Esophagus muscularis mucosa (tissue), 4 donors: ENCODE measurements at places on chromosomes 11 and 22. TPM values are rescaled to one million over a fixed set of nuclear protein-coding genes. Genes with fewer than 3 reads are reported as not detected.

- H3K4me1 ChIP-seq: peaks cover 5% of the 10 kb centered on the region
- no peaks in the 10 kb centered on the region for H3K36me3 ChIP-seq
- H3K27ac ChIP-seq: peak within 1 kb of the TSS; percentile 45
Measured at GRCh38 chr11:7485186-7486097, at the start of gene OLFML1. Gene OLFML1 (plus strand): TSS chr11:7485506. CDS start chr11:7485876, 370 bp downstream.

- H3K4me3 ChIP-seq: no peak overlapping the region
- no peaks in the 10 kb centered on the region for H3K27me3 ChIP-seq
- peaks cover 40% of the 10 kb centered on the region for H3K4me1 ChIP-seq
- no peak overlapping the region for H3K27ac ChIP-seq
- no peak for DNase-seq
Measured at GRCh38 chr22:30646518-30647160, 11.1 kb downstream of the SLC35E4 start.

DNA sequence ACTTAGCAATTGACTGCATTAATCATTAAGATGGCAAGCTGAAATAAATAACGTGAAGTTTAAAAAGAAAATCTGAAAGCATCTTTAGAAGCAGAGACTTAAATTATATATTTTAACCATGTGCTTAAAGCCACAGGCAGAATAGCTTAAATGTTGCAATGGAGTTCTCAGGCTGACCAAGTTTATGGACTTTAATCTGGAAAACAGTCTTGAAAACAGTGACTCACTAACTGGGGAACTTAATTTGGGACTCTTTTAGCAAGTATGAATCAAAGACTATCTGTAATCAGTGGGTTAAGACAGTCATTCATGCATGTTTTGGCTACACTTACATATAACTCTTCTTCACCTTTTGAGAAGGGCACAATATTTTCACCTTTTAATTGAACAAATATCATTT is 12.6 kb upstream of the GLYATL1 start:
- peaks cover 3% of the 10 kb centered on the region for H3K4me1 ChIP-seq
- no peak overlapping the region for H3K27ac ChIP-seq
- DNase-seq: no peak
- H3K27me3 ChIP-seq: no peaks in the 10 kb centered on the region

DNA sequence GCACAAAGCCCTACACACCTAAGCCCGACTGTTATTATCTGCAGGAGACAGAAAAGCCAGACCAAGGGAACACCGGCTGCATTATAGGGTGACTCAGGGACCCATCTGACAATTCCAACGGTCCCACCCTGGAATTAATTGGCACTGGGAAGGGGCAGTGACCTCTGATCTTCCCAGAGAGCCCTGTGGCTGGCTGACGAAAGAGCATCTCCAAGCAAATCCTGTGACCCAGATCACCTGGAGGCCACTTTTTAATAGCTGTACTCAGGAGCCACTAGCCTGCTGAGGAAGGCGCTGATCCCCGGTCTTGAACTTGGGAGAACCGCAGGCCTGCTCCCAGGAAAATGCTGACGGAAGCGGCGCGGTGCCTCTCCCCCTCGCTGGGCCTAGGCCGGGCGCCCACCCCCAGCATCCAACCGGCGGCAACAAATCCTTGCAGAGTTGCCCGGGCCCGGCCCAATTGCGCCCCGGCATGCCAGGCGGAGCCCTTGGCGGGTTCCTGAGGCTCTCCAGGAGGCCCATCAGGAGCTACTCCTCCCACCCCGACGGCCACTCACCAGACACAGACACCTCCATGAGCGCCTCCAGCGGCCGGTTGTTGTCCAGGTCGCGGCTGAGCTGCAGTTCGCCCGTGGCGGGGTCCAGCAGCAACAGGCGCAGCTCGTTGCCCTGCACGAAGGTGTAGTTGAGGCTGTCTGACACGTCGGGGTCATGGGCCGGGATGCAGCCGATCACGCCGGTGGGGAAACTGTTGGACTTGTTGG is 4.2 kb downstream of the CELSR1 start:
- no peak for DNase-seq
- H3K4me1 ChIP-seq: peaks cover 7% of the 10 kb centered on the region
- no peak overlapping the region for H3K4me3 ChIP-seq
- H3K36me3 ChIP-seq: no peaks in the 10 kb centered on the region
- H3K27me3 ChIP-seq: peaks cover 16% of the 10 kb centered on the region
- no peak overlapping the region for H3K27ac ChIP-seq

GRCh38 chr11:35216962-35217678 is 78.1 kb downstream of the CD44 start:
- H3K4me3 ChIP-seq: no peak overlapping the region
- peak overlapping the region; percentile 14 for H3K27ac ChIP-seq
- peaks cover 57% of the 10 kb centered on the region for H3K4me1 ChIP-seq
- no peak for DNase-seq

- no peaks in the 10 kb centered on the region for H3K4me1 ChIP-seq
- H3K27me3 ChIP-seq: no peaks in the 10 kb centered on the region
- H3K4me3 ChIP-seq: no peak overlapping the region
Measured at GRCh38 chr11:27861706-27862430, 161.6 kb upstream of the BDNF start.

DNA sequence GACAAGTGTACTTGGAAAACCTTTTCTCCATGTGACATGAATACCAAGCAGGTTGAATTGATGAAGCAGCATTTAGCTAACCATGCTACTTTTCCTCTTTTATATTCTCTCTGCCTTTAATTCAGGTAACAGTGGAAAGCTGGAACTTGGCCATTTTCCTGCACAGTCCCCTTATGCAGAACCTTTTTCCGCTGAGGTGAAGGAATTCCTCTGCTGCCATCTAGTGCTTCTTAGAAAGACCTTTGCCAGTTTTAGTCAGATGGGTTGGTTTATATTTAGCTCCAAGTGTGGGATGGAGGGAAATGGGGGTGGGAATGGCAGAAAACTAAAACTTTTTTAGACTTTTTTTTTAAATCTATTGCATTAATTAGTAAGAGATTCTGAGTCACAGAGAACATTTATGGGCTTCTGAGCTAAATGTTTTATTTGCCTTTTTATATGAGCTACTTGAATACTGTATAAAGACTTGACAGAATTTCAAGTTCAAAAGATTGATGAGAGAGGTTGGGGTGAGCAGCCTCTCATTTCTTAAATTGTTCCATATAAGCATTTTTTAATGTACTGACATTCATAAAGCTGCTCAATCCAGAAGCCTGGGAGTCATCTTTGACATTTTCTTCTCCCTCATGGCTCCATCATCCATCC is 153.9 kb upstream of the ZC3H12C start:
- no peaks in the 10 kb centered on the region for H3K4me1 ChIP-seq
- no peak overlapping the region for H3K4me3 ChIP-seq
- no peaks in the 10 kb centered on the region for H3K27me3 ChIP-seq
- no peaks in the 10 kb centered on the region for H3K36me3 ChIP-seq
- DNase-seq: no peak

DNA sequence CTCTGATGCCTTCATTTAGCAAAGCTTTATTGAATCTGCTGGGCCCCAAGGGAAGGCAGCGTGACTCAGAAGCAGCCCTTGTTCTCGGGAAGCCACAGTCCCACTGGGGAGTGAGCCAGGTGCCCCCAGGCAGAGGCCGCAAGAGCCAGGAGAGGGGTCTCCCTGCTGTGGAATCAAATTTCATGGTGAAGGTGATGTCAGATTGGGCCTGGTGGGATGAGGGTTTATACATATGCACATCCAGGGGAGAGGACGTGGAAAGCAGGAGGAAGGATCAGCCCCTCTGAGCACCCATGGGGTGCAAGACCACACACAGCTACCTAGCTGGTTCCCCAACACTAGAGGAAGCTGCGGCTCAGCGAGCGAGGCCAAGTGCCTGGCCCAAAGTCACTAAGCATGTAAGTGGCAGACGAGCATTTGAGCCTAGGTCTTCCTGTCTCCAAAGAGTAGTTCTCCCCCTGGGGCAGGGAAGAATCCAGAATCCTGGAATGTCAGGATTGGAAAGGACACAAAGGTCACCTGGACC is 2.0 kb downstream of the SYNGR1 start:
- peak overlapping the region; percentile 82 for H3K27ac ChIP-seq
- H3K4me3 ChIP-seq: no peak overlapping the region
- no peaks in the 10 kb centered on the region for H3K27me3 ChIP-seq
- DNase-seq: no peak
- H3K4me1 ChIP-seq: peaks cover 24% of the 10 kb centered on the region

GRCh38 chr11:37087650-37088572 is 489.9 kb upstream of the RAG2 start:
- no peaks in the 10 kb centered on the region for H3K27me3 ChIP-seq
- no peaks in the 10 kb centered on the region for H3K36me3 ChIP-seq
- no peak overlapping the region for H3K4me3 ChIP-seq
- no peak for DNase-seq

- H3K4me3 ChIP-seq: no peak overlapping the region
- H3K27ac ChIP-seq: no peak overlapping the region
Measured at GRCh38 chr11:88250566-88251242, 75.5 kb upstream of the RAB38 start.

- H3K4me3 ChIP-seq: no peak overlapping the region
- no peak overlapping the region for H3K27ac ChIP-seq
- H3K4me1 ChIP-seq: peaks cover 6% of the 10 kb centered on the region
- no peaks in the 10 kb centered on the region for H3K36me3 ChIP-seq
Measured at GRCh38 chr11:30358536-30358935, 35.6 kb downstream of the ARL14EP start.

GRCh38 chr11:105718641-105719040 is 108.8 kb downstream of the GRIA4 start:
- no peaks in the 10 kb centered on the region for H3K4me1 ChIP-seq
- H3K27me3 ChIP-seq: no peaks in the 10 kb centered on the region
- no peak overlapping the region for H3K4me3 ChIP-seq
- no peaks in the 10 kb centered on the region for H3K36me3 ChIP-seq

DNA sequence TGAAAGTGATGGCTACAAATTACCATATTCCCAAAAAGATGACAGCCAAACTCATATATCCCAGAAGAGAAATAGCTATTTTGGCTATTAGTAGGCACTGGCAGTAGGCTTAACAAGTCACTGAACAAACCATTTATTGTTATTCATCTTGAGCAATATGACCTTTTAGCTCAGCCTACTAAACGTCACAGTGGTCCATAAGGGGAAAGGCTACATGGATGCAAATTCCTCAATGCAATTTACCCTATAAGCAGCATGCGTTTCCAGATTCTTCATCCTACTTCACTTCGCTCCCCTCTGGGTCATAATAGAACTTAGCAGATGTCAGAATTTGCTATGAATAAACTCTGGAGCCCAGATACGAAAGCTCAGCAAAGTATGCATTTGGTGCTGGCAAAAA is 114.0 kb downstream of the SIK3 start:
- H3K4me3 ChIP-seq: no peak overlapping the region
- no peaks in the 10 kb centered on the region for H3K36me3 ChIP-seq
- no peaks in the 10 kb centered on the region for H3K27me3 ChIP-seq
- peak overlapping the region; percentile 24 for H3K27ac ChIP-seq
- DNase-seq: no peak

DNA sequence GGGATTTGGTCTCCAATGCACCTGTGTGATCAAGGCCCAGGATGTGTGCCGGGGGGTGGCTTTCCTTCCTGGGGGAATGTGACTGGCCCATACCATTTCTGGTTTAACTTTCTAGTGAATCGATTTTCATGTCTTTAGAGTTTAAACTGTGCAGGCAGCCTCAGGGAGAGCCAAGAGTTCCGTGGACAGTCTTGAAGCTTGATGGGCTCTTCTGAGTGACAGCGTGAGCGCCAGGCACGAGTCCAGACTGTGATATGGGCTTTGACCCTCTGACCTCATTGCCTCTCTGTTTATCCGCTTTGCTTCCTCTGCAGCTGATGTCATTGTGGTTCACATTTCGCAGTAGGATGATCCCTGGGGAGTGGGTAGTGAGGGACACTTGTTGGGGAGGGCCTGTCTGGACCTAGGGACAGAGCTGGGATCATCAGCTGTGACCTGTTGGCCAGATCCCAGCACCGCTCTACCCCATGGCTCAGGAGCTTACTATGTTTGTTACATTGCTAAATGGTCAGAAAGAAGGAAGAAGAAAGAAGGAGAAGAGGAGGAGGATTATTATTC is 80.6 kb upstream of the CLDN5 start:
- no peak overlapping the region for H3K4me3 ChIP-seq
- H3K27me3 ChIP-seq: peaks cover 58% of the 10 kb centered on the region
- H3K36me3 ChIP-seq: no peaks in the 10 kb centered on the region
- H3K4me1 ChIP-seq: peaks cover 12% of the 10 kb centered on the region
- DNase-seq: no peak

DNA sequence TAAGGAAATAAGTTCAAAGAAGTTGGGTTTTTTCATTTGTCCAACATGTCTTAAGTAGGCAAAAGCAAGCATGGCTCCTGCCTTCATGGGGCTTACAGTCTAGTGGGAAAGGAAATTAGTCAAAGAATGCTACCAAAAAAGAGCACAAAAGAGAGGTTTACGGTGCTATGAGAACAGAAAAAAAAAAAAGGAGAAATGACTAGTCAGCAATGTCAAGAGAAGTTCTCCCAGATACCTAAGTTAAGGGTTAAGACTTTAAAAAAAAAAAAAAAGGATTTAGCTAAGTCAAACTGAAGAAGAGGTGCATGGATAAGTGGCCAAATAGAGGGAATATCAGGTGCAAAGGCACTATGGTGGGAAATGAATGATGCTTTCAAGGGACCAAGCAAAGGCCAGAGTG is 29.3 kb downstream of the SERGEF start:
- no peak for DNase-seq
- H3K4me3 ChIP-seq: no peak overlapping the region
- H3K27ac ChIP-seq: no peak overlapping the region

GRCh38 chr11:1232883-1233321 is 10.0 kb downstream of the MUC5B start:
- H3K27ac ChIP-seq: no peak overlapping the region
- H3K4me1 ChIP-seq: no peaks in the 10 kb centered on the region
- H3K27me3 ChIP-seq: peaks cover 56% of the 10 kb centered on the region
- H3K36me3 ChIP-seq: no peaks in the 10 kb centered on the region
- no peak for DNase-seq
- H3K4me3 ChIP-seq: no peak overlapping the region

DNA sequence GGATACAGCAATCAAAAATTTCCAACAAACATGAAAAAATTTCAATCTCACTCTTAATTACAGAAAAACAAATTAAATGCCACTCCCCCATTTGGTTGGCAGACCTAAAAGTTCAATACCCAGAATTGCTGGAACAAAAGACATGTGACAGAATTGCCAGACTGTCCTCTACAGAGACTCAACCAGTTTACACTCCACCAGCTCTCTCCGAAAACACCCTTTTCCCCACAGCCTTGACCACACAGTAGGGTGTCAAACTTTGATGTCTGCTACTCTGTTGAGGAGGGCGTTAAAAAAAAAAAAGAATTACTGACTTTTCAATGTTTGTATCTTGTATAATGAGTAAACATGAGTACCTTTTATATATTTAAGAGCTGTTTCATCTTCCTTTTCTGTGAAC is 44.7 kb upstream of the YPEL1 start:
- DNase-seq: no peak
- H3K36me3 ChIP-seq: peaks cover 35% of the 10 kb centered on the region
- H3K27me3 ChIP-seq: no peaks in the 10 kb centered on the region
- peaks cover 2% of the 10 kb centered on the region for H3K4me1 ChIP-seq

Gene DCDC1
- total RNA-seq: not detected

Gene DNAJB7
- not detected for total RNA-seq

Gene MPST
- 205 TPM for total RNA-seq

Gene SLC22A9
- not detected for total RNA-seq

Gene BATF2
- total RNA-seq: 3.5 TPM

Gene CASP5
- 0.50 TPM for total RNA-seq

Gene BACE1
- 24.5 TPM for total RNA-seq

Gene ALX4
- 0.13 TPM for total RNA-seq

Gene SLC7A4
- 0.23 TPM for total RNA-seq
